ENCODE measurements at places on chromosomes 7 and 10.

GRCh38 chr10:68900427-68901104 lies 549 bp upstream of the DDX50 start:
- DNase-seq = peak; percentile 65

- DNase-seq = no peak
Measured at GRCh38 chr7:1339611-1340010, 106.9 kb downstream of the UNCX start.

DNA sequence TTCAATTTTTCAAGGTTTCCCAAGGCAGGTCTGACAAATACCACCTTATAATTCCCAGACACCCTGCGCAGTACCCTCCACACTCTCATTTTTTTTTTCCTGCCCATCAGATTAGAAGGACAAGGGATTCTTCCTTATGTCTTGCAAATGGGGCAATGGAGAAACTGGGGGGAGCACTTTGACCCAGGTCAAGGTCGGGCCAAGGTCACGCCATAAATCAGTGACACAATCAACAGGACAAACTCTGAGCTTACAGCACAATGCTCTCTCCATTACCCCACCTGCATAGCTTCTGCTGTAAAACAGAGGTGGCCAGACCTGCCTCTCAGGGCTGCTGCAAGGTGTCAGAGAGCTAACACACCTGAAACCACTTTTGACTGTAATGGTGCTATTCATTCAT lies 254.4 kb upstream of the ZMIZ1 start:
- DNase-seq = no peak

DNA sequence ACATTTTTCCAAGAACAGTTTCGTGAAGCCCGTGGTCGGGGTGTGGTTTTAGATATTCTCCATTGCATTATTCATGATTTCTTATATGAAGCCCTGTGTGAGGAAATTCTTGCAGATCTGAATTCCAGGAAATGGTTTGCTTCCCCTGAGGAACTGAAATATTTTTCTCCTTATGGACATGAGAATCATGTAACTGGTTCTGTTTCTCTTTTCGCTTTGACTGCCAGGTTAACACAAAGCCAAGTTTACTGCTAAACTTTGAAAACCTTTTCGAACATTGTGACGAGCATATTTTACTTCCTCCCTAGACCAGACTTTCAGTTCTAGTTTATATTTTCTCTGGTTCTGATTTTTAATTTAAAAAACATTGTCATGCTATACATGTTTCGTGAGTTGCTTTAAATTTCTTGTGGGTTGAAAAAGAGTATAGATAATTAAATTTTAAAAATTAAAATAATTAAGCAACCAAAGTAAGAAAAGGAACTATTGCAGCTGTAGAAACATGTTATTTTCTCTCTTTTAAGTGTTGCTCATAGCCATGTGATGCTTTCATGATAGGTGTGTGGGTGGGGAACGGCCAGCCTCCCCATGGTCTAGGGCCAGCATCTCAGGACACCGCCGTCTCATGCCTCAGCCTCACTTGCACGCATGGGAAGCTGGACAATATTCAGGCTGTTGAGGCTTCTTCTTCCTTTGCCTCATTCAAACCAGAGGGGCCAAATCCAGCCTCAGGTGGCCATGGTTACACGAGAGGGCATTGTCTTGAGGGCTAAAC lies 97.1 kb downstream of the CREB5 start:
- no peak for DNase-seq

DNA sequence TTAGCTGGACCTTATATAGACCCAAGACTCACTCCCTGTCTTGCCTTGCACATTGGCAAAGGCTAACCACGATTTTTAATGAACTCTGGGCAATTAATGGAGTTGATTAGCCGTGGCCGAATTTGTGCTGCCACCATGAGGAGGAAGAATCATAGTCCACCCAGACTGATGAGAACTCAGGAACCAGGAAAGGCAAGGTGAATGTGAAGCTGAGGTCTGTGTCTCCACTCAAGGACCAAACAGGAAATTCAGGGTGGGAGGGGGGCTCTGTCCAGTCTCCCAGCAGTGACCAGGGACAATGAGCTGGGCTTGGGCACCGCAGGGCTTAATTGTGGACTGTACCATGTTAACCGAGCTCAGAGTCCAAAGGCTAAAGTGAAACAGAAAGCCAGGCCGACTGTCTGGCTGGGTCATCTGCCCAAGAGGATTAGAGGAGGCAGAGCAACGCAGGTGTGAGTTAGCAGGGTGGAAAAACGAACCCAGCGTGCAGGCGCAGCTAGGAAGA lies 127.0 kb upstream of the JCAD start:
- no peak for DNase-seq

DNA sequence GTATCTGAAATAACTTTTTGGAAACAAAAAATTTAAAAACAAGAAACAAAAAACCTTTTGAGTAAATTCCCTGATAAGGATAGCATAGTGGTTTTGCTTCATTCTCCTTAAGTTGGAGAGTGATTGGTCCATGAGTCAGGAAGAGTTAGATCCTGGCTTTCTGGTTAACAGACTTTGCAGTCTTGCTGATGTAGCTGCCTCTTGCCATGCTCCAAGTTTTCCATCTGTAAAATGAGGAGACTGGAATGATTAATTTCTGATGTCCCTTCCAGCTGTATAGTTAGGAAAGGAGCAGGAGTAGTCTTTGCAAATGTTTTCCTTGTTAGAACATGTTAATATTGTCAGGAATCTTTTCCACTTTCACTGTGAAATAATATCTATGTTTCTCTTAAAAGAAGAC lies 266.6 kb downstream of the DNAJB9 start:
- DNase-seq = no peak

DNA sequence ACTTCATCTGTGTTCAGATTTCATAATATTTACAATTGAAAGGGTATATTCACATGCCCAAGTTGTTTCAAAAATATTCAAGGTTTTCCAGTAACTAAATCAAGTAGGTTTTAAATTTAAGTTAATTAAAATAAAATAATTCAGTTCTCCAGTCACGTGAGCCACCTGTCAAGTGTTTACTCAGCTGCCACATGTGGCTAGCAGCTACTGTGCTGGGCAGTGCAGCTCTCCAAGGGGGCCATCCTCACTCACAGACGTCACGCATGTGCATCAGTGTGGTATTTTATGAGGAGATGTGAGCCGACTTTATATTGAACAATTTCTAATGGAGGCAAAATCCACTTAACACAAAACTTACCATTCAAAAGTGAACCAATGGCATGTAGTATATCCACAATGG lies 69.7 kb upstream of the CAMK2B start:
- no peak for DNase-seq

DNA sequence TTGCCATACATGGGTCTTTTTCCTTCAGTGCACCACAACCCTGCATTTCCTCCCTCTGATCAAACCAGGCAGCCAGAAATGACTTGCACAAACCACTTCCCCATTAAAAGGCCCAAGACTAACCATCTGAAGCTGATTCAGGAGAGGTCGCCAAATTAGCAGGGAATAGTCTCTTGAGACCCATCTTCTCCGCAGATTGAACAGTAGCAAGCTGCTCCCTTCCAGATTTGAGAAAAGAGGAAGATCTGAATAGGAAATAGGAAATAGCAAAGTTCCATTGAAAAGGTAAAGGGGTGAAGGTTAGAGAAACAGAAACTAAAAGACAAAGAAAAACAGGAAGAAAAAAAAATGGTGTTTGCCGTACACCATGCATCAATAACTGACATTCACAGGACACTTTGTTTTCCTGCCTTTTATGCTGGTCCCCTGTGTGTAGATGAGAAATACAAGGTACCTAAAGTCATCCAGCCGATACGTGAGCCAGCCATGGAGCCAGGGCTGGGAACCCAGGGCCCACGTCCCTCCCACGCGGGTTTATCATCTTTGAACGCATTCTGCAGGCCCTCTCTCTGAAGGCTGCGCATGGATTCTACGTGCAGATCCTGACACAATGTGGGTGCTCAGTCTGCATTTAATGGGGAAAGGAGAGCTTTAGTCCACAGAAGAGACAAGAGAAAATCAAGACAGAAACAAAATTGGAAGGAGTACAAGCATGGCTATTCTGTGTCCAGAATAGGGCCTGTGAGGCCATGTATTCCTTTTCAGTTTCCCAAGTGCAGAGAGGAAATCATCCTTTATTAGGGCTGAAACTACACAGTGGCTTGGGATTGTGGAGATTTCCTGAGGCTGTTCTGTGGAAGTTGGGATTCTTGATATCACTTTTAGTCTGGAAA lies 268.4 kb upstream of the NPVF start:
- no peak for DNase-seq

- DNase-seq = no peak
Measured at GRCh38 chr10:77072836-77073662, 564.6 kb downstream of the KCNMA1 start.

DNA sequence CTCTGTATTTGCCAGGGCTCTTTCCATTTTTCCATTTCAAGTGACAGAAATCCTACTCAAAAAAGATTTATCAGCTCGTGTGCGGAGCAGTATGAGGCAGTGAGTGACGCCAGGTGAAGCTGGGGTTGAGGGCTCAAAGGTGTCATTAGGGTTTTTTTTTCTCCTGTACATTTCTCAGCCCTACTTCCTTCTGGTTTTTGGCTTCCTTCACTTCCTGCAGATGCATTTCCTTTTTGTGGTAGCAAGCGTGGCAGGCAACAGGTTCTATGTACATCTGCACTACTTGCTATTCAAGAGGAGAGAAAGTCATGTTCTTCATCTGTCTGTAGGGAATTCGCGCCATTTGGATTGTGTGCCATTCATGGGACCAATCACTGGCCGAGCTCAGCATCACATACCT lies 52.8 kb upstream of the AOAH start:
- DNase-seq = no peak

GRCh38 chr10:11636697-11637303 lies 25.4 kb upstream of the USP6NL start:
- no peak for DNase-seq

- DNase-seq = no peak
Measured at GRCh38 chr7:42880392-42880791, 31.5 kb downstream of the C7orf25 start.

DNA sequence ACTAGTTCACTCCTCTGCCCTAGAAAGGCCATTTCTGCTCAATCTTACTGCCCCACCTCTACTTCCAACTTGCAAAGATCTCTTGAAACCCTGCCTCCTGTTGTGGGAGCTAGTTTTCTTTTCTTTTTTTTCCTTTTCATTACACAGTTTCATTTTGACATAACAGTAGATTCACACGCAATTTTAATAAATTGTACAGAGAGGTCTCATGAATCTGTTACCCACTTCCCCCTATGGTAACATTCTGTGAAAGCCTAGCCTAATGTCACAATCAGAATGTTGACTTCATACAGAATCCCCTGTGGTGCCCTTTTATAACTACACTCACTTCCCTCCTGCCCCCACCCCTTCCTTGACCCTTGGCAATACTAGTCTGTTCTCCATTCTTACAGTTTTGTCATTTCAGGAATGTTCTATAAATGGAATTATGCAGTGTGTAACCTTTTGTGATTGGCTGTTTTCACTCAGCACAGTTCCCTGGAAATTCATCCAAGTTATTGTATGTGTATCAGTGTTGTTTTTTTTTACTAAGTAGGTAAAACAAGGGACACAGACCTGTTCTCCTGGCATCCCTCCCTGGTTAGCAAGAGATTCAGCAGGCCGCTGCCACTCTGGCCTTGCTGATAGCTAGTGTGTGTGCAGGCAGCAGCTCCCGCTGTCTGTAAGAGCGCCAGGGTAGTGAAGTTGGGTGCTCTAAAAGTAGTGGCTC lies 21.5 kb downstream of the CHST3 start:
- DNase-seq = no peak

Measured in HEK293T (cell line).